IPS DF 6.9 (cell line): ENCODE measurements at places on chromosomes 12 and 14.

- H3K27ac ChIP-seq = no peak overlapping the region
- H3K4me3 ChIP-seq = no peak overlapping the region
- H3K27me3 ChIP-seq = no peaks in the 10 kb centered on the region
- no peak for DNase-seq
Measured at GRCh38 chr12:130136509-130137039, 25.7 kb upstream of the FZD10 start.

- H3K27ac ChIP-seq = no peak overlapping the region
- H3K4me3 ChIP-seq = no peak overlapping the region
- no peaks in the 10 kb centered on the region for H3K36me3 ChIP-seq
- H3K4me1 ChIP-seq = no peaks in the 10 kb centered on the region
Measured at GRCh38 chr12:62802321-62802720, 132.6 kb downstream of the PPM1H start.

DNA sequence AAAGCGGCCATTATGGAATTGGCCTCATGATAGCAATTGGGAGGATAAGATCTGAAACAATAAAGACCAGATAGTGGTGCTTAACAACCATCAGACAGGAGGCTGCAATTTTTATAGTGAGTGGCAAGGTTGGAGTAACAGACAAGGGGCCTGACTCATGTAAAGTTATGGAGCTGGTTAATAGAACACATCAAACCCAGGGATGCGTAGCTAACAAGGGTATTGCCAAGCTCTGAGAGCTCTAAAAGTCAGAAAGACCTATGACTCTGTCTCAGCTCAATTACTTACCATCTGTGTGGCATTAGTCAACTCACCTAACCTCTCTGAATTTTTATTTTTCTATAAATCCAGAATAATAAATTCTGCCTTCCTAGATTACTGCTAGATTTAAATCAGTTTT lies 1731.5 kb upstream of the FLRT2 start:
- no peak overlapping the region for H3K27ac ChIP-seq
- no peaks in the 10 kb centered on the region for H3K27me3 ChIP-seq
- DNase-seq = no peak
- H3K36me3 ChIP-seq = no peaks in the 10 kb centered on the region
- H3K4me1 ChIP-seq = no peaks in the 10 kb centered on the region

DNA sequence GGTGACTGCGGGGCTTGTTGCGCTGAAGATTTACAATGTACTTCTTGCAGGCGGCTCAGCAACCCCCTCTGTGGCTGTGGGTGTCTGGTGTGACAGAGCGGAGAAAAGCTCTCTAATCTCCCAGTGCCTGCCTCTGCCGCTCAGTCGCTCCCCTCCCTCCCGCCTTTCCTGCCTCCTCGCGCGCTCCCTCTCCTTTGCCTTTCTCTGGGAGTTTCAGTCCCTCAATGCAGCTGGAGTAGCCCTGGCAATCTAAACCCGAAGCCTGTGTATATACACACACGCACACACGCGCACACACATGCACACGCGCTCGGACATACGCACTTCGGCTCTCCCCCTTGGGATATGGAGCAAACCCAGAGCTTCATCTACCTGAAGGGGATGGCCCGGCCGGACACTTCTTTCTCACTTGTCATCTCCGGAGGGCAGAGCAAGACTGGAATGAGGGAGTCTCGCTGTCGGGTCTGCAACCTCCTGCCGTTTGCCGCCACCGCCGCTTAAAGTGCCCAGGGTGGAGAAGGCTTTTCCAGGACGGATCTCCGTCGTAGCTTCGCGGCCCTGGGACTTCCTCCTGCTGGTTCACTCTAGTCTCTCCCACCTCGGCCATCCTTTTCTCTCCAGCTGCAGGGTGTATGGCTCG lies 599 bp upstream of the TRHDE start:
- no peak for DNase-seq
- H3K27ac ChIP-seq = no peak overlapping the region
- peaks cover 18% of the 10 kb centered on the region for H3K27me3 ChIP-seq
- H3K4me1 ChIP-seq = no peaks in the 10 kb centered on the region
- peak overlapping the region; percentile 42; the same call in 1 of the 2 replicates for H3K4me3 ChIP-seq

DNA sequence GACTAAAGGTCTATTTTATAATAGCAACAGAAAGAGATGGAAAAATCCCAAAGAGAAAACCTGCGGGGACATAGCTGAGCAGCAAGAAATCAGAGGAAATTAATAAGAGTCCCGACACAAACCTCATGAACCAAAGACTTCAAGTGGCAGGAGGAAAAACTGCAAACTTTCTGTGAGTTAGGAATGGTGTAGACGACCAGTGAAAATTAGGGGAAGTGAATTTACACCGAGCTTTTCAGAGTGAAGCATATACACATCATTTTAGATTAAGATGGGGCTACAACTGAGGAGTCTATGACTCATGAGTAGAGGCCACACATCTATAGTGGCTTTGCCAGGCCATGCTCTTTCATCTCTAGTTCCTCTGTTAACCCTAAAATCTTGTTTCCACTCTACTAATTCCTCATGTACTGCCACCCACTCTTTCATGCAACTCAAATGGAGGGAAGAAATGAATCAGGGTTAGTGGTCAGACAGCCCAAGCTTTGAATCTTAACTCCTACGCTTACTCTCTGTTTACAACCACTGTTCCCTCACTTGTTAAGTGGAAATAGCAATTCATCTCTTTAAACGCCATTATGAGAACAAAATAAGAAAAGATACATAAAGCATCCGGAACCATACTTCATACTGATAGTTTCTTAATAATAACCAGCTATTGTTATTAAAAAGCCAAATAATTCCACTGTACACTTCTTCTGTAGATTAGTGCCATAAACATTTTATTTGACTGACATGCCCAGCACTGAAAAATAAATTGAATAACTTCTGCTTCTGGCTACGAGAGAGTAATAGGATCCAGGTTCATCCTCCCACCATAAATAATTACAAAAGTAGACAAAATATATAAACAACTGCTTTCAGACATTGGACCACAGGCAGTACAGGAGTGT lies 219.3 kb downstream of the RMST start:
- H3K36me3 ChIP-seq = no peaks in the 10 kb centered on the region
- H3K4me1 ChIP-seq = no peaks in the 10 kb centered on the region
- no peak overlapping the region for H3K27ac ChIP-seq
- no peak for DNase-seq

DNA sequence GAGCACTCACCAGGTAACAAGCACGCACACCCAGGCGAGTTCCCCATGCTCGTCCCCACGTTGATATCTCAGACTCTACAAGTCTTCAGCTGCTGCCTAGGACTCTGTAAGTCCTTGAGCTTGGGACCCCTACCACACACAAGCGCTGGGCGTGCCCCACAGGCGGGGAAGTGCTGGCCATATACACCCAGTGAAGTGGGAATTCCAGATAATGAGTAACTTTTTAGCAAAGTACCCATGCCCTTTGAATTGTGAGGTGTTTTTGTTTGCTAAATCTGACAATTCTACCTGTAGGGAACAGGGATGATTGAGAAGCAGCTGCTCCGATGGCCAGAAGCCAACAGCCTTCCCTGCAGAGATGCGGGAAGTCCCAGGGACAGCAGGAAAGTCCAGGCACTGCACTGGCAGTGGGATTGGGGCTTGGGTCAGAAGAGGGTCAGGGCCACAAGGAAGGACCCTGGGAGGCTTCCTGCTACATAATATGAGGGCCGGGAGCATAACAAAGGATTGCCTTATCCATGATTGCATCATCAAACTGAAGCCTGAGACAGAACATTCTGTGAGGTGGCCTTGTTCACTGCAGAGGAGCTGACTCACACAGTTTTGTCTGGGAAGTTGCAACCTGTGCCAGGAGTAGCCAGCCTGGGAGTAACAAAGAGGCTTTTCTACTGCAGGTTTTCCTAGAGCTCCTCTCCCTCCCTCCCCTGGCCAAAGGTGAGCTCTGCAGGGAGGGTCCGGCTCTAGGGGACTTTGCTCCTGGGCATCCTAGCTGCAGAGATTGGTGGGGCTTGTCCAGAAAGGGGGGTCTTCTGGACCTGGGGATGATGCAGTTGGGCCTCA lies 13.2 kb upstream of the SERPINA3 start:
- H3K4me3 ChIP-seq = no peak overlapping the region
- peaks cover 6% of the 10 kb centered on the region for H3K4me1 ChIP-seq
- H3K27ac ChIP-seq = no peak overlapping the region
- no peaks in the 10 kb centered on the region for H3K36me3 ChIP-seq
- H3K27me3 ChIP-seq = no peaks in the 10 kb centered on the region

- H3K27ac ChIP-seq = no peak overlapping the region
- H3K27me3 ChIP-seq = no peaks in the 10 kb centered on the region
- H3K36me3 ChIP-seq = no peaks in the 10 kb centered on the region
- H3K4me1 ChIP-seq = peaks cover 3% of the 10 kb centered on the region; the same call in 1 of the 2 replicates
- no peak for DNase-seq
- no peak overlapping the region for H3K4me3 ChIP-seq
Measured at GRCh38 chr12:41724216-41724615, 420.5 kb downstream of the GXYLT1 start.

DNA sequence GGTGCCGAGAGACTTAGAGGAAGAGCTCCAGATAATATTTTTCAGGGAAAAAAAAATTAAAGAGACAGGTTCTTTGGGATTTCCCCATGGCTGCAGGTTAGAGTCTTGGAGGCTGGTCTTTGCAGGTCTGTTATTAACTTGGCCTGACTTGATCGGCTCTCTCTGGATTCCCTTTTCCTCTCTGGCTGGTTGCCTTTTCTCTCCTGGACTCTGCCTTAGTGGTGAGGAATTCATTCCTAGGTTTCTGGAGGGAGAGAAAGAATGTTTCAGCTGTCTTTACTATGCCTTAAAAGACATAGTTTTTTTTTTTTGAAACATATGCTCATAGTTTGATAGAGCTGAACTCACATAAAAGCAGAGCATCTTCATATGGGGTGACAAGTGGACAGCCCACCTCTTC lies 336.3 kb downstream of the BMP4 start:
- no peak for DNase-seq
- no peak overlapping the region for H3K27ac ChIP-seq
- H3K4me1 ChIP-seq = no peaks in the 10 kb centered on the region
- H3K4me3 ChIP-seq = no peak overlapping the region

GRCh38 chr12:64110864-64111263 lies 111.2 kb downstream of the KICS2 start:
- no peak for DNase-seq
- H3K4me3 ChIP-seq = no peak overlapping the region
- H3K4me1 ChIP-seq = no peaks in the 10 kb centered on the region
- no peaks in the 10 kb centered on the region for H3K27me3 ChIP-seq

GRCh38 chr14:32205984-32206383 lies 2.9 kb upstream of the RNU6-8 start:
- H3K4me3 ChIP-seq = no peak overlapping the region
- H3K36me3 ChIP-seq = no peaks in the 10 kb centered on the region
- no peaks in the 10 kb centered on the region for H3K27me3 ChIP-seq
- no peaks in the 10 kb centered on the region for H3K4me1 ChIP-seq
- no peak overlapping the region for H3K27ac ChIP-seq

- H3K36me3 ChIP-seq = no peaks in the 10 kb centered on the region
- H3K27me3 ChIP-seq = peaks cover 1% of the 10 kb centered on the region; the same call in 1 of the 2 replicates
- no peak for DNase-seq
- H3K4me3 ChIP-seq = no peak overlapping the region
- no peak overlapping the region for H3K27ac ChIP-seq
- H3K4me1 ChIP-seq = peaks cover 4% of the 10 kb centered on the region; the same call in 1 of the 2 replicates
Measured at GRCh38 chr12:13976880-13977279, 4.5 kb downstream of the GRIN2B start.

DNA sequence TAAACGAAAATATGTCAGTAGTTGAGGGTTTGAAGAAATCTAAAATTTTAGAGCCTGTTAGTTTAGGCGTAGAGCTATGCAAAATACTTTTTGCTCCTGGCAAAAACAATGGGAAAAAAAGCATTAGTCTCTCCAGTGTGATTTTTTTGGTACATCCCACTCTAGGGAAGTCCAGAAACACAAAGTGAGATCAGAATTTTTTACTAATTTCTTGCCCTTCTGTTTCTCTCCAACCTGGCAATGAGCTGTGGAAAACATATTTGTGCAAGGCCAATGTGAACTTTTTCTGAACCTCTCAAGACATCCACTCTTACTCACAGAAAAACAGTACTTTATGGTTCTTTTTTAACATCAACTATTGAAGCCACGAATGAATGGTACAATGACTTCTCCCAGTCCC lies 56.9 kb upstream of the DCN start:
- H3K4me3 ChIP-seq = no peak overlapping the region
- H3K27me3 ChIP-seq = no peaks in the 10 kb centered on the region
- no peak overlapping the region for H3K27ac ChIP-seq
- no peaks in the 10 kb centered on the region for H3K36me3 ChIP-seq

DNA sequence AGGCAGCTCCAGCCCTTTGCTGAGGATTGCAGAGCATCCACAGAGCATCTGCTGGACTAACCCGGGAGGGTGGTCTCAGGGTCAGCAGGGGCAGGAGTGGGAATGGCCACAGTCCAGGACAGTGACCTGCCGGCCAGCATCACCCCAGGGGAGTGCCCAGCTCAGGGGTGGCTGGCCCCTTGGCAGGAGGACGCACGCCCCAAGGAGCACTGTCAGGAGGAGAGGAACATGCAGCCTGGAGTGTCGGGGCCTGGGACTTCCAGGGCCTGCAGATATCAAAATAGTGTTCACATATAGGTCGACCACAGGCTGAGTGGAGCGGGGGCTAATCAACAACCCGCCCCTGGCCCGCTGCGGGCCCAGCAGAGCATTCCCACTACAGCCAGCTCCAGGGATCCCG lies 33.2 kb upstream of the TEX22 start:
- no peak overlapping the region for H3K4me3 ChIP-seq
- no peaks in the 10 kb centered on the region for H3K27me3 ChIP-seq
- H3K27ac ChIP-seq = no peak overlapping the region
- peaks cover 4% of the 10 kb centered on the region; the same call in 1 of the 2 replicates for H3K36me3 ChIP-seq
- H3K4me1 ChIP-seq = no peaks in the 10 kb centered on the region

DNA sequence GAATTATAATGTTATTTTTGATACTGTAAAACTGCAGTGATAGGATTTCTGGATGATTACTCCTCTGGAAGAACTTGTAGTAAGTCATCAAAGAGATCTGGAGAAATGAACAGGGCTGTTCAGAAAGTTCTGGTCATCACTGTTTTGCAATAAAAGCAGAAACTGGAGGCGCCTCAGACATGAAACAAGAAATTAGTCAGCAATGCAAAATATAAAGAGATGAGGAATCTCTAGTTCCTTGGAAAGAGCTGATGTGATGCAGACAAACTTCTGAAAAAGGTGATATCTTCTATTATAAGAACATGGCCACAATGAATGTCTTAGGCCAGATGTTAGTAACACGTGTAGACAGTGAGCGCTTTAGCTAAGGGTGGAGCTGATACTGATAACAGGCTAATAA lies 9.5 kb downstream of the ACIN1 start:
- no peak overlapping the region for H3K4me3 ChIP-seq
- H3K36me3 ChIP-seq = peaks cover 12% of the 10 kb centered on the region; the same call in 1 of the 2 replicates
- no peaks in the 10 kb centered on the region for H3K4me1 ChIP-seq
- no peak for DNase-seq
- H3K27ac ChIP-seq = no peak overlapping the region

GRCh38 chr12:131592972-131593371 lies 117.9 kb upstream of the SFSWAP start:
- no peak overlapping the region for H3K4me3 ChIP-seq
- no peak overlapping the region for H3K27ac ChIP-seq
- no peaks in the 10 kb centered on the region for H3K27me3 ChIP-seq
- peaks cover 3% of the 10 kb centered on the region; the same call in 1 of the 2 replicates for H3K4me1 ChIP-seq
- no peaks in the 10 kb centered on the region for H3K36me3 ChIP-seq
- DNase-seq = no peak

DNA sequence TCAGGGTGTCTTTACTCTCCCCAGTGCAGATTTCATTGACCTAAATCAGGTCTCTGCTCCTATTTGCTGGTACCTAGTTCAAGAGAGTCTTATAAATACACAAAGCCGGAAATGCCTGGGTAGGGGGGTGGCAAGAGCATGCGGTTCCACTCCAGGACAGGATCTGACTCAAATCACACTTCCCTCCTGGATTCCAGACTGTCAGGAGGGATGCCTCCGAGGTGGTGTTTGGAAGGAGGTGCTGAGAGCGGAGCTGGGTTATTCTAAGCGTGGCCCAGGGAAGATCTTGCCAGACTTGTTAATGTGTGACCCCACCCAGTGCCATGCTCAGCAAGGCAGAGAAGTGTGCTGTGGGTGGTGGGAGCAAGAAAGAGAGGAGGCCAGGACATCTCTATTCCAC lies 49.8 kb downstream of the B4GALNT3 start:
- no peak overlapping the region for H3K4me3 ChIP-seq
- no peaks in the 10 kb centered on the region for H3K36me3 ChIP-seq
- H3K27ac ChIP-seq = no peak overlapping the region
